ENCODE measurements at places on chromosomes 6 and 20. TPM values are rescaled to one million over a fixed set of nuclear protein-coding genes. Genes with fewer than 3 reads are reported as not detected.

Gene PLCB4
- not detected for total RNA-seq

Gene SPEF1
- total RNA-seq, result 0.13 TPM

Gene WDR27
- 24.5 TPM for total RNA-seq

Gene FAM83B
- total RNA-seq, result not detected

Gene WASF1
- 1.8 TPM for total RNA-seq

Gene SLC35F1
- total RNA-seq, result not detected

Gene CFB
- 0.40 TPM for total RNA-seq

Gene SLC24A3
- not detected for total RNA-seq

Gene DNAH8
- total RNA-seq, result 0.20 TPM

Gene RPRD1B
- total RNA-seq, result 39.1 TPM

Gene FILIP1
- total RNA-seq, result not detected

Gene C6orf132
- total RNA-seq, result 0.16 TPM

Gene LY6G5C
- 4.5 TPM for total RNA-seq

Gene TAF8
- 41.7 TPM for total RNA-seq

Data from CD8-positive, alpha-beta memory T cell (primary cell).